ENCODE measurements at places on chromosomes 16 and 17.

DNA sequence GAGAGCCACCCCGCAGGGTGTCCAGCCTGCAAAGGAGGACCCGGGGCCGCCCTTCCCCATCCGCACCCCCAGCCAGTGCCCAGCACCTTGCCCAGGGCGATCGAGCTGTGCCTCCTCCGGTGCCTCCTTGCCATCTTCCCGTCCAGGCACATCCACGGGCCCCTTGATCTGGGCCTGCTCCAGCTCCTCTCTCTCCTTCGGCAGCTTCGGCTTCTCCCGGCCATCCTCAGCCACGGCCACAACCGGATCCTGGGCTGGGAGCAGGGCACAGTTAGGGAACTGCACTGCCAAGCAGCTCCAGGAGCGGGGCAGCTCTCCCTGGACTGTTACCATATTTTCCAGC is 13.8 kb downstream of the NDUFAF8 start:
- DNase-seq: no peak

- no peak for DNase-seq
Observed at GRCh38 chr17:50189550-50190292, 11.7 kb downstream of the COL1A1 start.

DNA sequence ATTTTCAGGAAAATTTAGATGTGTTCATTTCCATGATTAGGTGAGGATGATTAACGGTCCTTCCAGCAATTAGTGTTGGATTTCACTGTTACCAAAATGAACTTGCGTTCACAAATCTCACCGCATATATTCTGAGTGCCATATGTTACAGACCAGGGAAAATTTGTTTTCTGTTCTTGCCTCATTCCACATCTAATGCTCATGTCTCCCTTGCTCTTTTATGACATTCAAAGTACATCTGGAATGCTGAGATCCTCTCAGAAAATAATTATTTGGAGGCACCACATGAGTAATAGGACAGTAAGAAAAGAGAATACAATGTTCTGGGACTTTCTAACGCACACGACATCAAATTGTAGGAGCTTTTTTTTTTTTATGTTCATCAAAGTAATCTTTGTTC is 406.5 kb downstream of the SHISA9 start:
- DNase-seq: no peak

DNA sequence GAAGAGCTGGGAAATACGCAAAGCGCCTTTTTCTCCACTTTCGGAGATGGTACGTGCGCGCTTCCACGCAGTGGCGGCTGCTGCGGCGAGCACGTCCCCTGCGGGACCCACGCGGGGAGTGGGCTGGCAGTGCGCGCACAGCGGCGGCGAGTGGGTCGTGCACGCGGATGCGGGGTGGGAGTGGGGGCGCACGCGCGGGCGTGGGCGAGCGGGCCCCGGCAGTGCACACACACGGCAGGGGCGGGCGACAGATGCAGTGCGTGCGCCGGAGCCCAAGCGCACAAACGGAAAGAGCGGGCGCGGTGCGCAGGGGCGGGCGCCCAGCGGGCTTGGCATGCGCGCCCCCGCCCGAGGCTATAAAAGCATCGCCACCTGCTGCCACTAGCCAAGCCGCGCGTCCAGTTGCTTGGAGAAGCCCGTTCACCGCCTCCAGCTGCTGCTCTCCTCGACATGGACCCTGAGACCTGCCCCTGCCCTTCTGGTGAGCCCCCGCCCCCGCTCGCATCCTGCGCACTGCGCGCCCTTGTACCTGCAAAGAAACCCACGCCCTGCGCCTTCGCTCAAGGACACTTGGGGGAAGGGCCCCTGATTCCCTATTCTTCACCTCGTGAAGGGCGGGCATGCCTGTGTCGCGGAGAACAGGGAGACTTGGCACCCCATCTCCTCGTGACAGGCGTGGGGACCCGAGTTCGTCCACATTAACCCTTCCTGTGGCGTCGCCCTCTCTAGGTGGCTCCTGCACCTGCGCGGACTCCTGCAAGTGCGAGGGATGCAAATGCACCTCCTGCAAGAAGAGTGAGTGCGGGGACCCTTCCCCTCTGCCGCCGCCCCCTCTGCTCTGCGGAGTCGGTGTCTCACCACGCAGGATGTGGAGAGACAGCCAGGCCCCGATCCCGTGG is at the start of gene MT3:
TSS of gene MT3 (plus strand) at position 388 of the 899 bp plus-strand sequence. CDS start at position 451, 63 bp downstream.
- no peak for DNase-seq

- DNase-seq: no peak
Observed at GRCh38 chr17:69320210-69320907, 6.6 kb downstream of the ABCA5 start.

GRCh38 chr17:2264067-2264860 is 39.3 kb downstream of the SMG6 start:
- no peak for DNase-seq

GRCh38 chr16:15620611-15621195 is 22.3 kb downstream of the MARF1 start:
- DNase-seq: no peak

DNA sequence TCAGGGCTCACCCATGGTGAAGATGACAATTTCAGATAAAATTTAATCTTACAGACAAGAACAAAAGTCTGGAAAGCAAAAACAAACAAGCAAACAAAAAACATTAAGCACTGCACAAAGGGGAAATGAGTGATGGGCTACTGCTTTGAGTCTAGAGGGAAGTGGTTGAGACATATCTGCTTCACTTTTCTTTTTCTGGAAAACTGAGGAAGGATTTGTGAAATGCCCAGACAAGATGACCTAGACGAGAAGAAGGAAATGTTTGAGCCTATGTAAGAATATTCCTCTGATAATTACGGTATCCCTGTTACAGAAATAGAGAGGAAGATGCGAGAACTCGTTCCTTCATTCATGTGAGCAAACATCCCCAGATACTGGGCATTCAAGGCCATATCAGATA is 11.5 kb upstream of the HYDIN start:
- no peak for DNase-seq

- no peak for DNase-seq
Observed at GRCh38 chr17:16929035-16929680, 42.8 kb downstream of the TNFRSF13B start.

DNA sequence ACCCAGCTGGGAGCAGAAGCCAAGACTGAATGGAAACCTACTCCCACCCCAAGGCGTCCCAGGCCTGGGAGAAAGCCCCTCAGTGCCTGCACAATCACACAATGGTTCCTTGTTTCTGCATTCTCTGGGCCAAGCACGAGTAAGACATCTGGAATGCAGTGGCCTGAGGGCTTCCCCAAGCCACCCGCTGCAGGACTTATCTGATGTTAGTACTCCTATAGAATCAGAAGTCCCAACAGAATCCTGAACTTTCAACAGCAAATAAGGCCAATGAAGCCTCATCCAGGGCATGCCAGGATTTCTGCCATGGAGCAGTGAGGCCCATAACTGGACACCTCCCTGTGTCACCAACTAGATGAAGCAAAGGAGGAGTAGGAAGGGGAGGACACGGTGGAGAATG is 28.6 kb downstream of the MYO18A start:
- DNase-seq: no peak

DNA sequence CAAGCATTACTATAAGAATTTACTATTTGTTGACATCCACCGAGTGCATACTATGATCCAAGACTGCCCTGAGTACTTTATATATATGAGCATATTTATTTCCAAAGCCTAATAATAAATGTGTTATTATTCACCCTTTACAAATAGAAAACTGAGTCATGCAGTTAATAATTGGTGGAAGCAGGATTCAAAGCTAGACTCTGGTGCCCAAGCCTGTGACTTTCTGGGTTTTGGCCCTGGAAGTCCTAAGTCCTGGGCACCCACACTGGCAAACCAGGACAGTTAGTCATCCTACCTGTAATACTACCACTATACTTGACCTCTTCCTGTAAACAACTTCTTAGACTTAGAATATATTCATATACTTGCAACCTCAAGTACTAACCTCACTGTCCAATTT is 257.4 kb upstream of the IRX5 start:
- DNase-seq: no peak

DNA sequence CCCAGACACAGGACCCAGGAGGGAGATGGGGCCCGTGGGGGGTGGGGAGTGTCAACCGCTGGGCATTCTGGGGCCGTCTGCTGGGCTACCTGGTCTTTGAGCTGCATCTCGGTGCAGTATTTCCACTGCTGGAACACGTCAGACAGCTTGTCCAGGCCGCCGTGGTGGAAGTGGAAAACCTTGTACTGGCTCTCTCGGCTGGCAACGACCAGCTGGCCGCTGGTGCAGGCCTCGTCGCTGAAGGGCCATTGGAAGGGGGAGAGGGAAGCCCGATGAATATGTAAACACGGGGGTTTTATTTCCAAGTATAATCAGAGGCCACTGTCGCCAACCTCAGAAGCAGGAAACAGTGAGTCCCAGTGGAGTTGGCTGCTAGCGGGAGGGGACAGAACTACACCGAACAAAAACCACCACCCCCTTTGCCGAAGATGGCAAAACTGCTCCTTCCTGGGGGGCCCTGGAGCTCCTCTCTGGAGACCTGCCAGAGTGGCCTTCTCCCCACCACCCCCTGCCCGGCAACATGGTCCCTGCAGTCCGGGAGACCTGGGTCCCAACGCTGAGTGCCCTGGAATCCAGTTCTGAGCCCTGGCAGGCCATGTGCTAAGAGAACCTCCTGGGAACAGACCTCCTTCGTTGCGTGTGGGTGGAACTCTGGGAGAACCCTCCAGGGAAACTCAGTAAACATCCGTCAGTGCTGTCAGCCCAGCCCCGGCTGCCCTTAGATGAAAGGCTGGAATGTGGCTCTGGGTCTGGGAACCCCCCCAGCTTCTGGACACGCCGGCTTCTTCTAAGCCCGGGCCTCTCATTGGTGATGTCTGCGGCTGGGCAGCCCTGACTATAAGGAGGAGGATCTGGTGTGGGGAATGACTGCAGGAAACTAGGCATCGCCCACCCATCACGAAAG is 84.1 kb downstream of the TBC1D16 start:
- no peak for DNase-seq

- DNase-seq: no peak
Observed at GRCh38 chr16:53511403-53512280, 8.6 kb upstream of the AKTIP start.

DNA sequence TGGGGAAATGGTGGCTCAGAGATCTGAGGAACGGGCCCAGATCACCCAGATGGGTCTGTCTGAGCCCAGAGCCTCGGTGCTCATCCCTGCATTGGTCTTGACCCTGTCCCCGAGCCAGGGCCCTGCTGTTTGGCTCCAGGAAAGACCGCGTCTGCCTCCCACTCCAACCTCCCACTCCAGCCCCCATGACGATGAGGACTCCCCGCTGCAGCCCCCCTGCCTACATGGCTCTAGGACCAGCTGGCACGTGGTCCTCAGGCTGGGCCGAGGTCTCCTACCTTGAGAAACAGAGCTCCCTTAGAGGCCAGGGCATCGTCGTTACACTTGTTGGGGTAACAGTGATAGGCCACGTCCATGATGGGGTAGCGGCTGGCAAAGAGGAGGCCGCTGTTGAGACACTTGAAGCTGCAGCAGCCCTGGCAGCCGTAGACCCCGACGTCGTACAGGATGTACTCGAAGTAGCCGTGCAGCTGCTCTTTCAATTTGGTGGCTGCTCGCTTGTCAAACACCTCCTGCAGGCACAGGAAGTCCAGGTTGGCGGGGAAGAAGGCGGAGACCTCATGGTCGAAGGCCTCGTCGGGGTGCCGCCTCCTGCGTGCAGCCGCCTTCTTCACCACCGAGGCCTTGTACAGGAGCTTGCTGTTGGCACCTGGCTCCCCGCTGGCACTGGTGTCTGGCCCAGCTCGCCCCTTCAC is 59.9 kb downstream of the PRMT7 start:
- DNase-seq: peak; percentile 14

DNA sequence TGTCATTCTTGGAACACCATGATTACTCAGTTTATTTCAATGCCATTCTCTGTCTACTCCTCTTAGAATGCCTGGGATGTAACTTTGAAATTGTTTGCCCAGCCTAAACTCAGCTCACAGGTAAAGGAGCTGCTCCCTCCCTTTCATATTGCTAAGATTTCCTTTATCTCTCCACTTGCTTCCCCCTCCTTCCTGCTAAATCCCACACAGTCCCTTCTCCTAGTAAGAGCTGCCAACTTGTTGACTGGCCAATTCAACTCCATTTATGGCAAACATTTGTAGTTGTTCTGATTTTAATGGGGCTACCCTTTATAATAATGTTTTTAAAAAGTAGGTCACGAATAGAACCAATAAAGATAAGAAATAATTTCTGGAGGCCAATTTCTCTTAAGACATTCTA is 146.1 kb downstream of the SKAP1 start:
- no peak for DNase-seq

DNA sequence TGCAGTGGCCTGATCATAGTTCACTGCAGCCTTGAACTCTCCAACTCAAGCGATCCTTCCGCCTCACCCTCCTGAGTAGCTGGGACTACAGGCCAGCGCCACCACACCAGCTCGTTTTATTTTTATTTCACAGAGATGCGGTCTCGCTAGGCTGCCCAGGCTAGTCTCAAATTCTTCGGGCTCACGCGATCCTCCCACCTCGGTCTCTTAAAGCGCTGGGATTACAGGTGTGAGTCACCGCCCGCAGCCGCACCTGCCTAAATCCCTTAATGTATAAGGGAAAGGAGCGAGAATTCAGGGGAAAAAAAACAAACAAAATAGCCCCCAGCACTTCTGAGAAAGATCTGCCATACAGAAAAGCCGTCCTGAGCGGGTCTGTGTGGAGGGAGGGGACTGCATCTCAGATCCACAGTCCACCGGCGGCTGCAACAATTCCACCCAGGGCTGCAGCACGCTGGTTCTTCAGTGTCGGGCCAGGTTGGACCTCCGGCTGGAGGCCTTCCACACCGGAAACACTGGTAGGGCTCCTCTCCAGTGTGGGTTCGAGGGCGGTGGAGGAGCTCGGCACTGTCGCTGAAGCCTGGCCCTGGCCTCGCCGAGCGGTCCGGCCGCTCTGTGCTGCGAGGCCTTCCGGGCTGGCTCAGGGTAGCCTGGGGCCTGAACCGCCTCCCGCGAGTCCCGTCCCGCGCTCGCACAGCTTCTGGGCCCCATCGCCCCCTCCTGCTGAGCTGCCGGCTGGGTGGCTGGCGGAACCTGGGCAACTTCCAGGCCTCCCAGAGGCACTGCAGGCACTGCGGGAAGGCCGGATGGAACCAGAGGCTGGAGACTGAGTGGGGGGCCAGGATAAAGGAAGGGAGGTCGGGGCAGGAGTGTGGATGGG is 7.0 kb downstream of the ZNF843 start:
- DNase-seq: no peak

- no peak for DNase-seq
Observed at GRCh38 chr17:13865650-13866049, 203.7 kb upstream of the COX10 start.

- DNase-seq: peak; percentile 27
Observed at GRCh38 chr17:78414178-78415162, 36.0 kb downstream of the PGS1 start.

- no peak for DNase-seq
Observed at GRCh38 chr16:53546988-53547391, 44.0 kb upstream of the AKTIP start.

GRCh38 chr17:69882281-69882680 is 192.7 kb upstream of the KCNJ16 start:
- no peak for DNase-seq

GRCh38 chr16:88289561-88289960 is 93.2 kb upstream of the ZNF469 start:
- DNase-seq: no peak

Measured in activated T-cell treated with anti-CD3 and anti-CD28 coated beads for 4 hours (primary cell).